ENCODE measurements at places on chromosomes 1 and 21. TPM values are rescaled to one million over a fixed set of nuclear protein-coding genes. Genes with fewer than 3 reads are reported as not detected.

RCSD1 gene
- total RNA-seq, result 28.2 TPM

MUTYH gene
- total RNA-seq, result 40.1 TPM

NPR1 gene
- not detected for total RNA-seq

TOMM20 gene
- total RNA-seq, result 147 TPM

DCST2 gene
- 1.8 TPM for total RNA-seq

TMEM51 gene
- not detected for total RNA-seq

DMBX1 gene
- 0.09 TPM for total RNA-seq

ASCL5 gene
- total RNA-seq, result 0.16 TPM

SH2D1B gene
- not detected for total RNA-seq

LRRC3 gene
- 4.8 TPM for total RNA-seq

RBM11 gene
- 8.2 TPM for total RNA-seq

ADAMTSL4 gene
- 0.96 TPM for total RNA-seq

CCDC17 gene
- 2.6 TPM for total RNA-seq

RSBN1 gene
- 28.3 TPM for total RNA-seq

DPYD gene
- total RNA-seq, result 11.7 TPM

RNU1-2 gene
- 1,722 TPM for total RNA-seq

HES2 gene
- total RNA-seq, result 0.35 TPM

TGFBR3 gene
- 1.2 TPM for total RNA-seq

PGBD5 gene
- total RNA-seq, result 0.10 TPM

GPR25 gene
- not detected for total RNA-seq

ETV3L gene
- not detected for total RNA-seq

SLC66A1 gene
- total RNA-seq, result 6.7 TPM

HSD11B1 gene
- total RNA-seq, result 0.75 TPM

GPR61 gene
- 0.57 TPM for total RNA-seq

RPE65 gene
- not detected for total RNA-seq

LY9 gene
- 5.2 TPM for total RNA-seq

NR5A2 gene
- not detected for total RNA-seq

RCAN1 gene
- total RNA-seq, result 7.4 TPM

BCL2L15 gene
- total RNA-seq, result 1.3 TPM

OVAAL gene
- total RNA-seq, result not detected

MAGI3 gene
- 6.3 TPM for total RNA-seq

IGSF3 gene
- total RNA-seq, result 1.6 TPM

CELA3A gene
- not detected for total RNA-seq

All from activated naive CD4-positive, alpha-beta T cell treated with anti-CD3 and anti-CD28 coated beads, Interleukin-2, amount 50 U/mL, for 72 hours (primary cell).